ENCODE measurements at places on chromosomes 5 and 9.

- DNase-seq = no peak
Measured at GRCh38 chr9:91391412-91391811, 29.7 kb upstream of the AUH start.

- DNase-seq = no peak
Measured at GRCh38 chr9:126125177-126125576, 201.5 kb upstream of the MVB12B start.

- no peak for DNase-seq
Measured at GRCh38 chr9:130290291-130291181, 25.0 kb downstream of the HMCN2 start.

- DNase-seq = no peak
Measured at GRCh38 chr9:27210588-27210987, 86.4 kb downstream of the EQTN start.

GRCh38 chr5:171010086-171010485, 148.3 kb downstream of the RANBP17 start:
- DNase-seq = no peak

DNA sequence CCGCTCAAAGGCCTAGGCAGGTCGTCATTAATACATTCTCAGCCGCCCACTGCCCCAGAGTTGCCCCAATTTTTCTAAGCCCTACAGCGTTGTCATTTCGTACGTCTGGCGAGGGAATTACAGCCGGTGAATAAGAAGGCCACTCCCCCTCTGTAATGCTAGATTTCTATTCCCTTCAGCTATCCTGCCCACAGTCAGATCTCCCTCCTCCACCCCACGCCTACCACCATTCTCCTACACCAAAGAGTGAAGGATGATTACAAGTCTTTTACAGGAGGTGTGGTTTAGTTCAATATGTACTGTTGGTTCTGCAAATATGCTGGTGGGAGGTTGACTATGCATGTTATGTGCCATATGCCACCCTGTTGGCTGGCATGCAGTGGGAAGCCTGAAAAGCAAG, 83.7 kb upstream of the SMIM15 start:
- no peak for DNase-seq

DNA sequence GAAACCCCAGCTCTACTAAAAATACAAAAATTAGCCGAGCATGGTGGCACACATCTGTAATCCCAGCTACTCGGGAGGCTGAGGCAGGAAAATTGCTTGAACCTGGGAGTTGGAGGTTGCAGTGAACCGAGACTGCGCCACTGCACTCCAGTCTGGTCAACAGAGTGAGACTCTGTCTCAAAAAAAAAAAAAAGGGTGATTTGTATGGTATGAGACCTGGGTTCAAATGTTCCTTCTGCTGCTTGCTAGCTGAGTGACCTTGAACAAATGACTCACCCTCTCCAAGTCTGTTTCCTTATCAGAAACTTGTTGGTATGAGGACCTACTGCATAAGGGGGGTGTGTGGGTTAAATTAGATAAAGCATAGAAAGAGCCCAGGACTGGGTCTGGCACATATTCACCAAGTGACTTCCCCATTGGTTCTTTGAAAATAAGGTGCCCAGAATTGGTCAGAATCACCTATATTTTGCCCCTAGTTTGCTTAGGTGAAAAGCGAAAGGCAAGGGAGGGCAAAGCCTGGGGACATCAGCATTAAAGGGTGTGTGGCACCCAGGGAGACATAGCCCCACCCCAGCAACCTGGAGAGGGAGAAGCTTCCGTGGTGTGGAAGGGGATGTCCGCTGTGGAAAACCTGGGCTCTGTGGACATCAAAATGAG, 9.9 kb downstream of the SLC25A25 start:
- no peak for DNase-seq

DNA sequence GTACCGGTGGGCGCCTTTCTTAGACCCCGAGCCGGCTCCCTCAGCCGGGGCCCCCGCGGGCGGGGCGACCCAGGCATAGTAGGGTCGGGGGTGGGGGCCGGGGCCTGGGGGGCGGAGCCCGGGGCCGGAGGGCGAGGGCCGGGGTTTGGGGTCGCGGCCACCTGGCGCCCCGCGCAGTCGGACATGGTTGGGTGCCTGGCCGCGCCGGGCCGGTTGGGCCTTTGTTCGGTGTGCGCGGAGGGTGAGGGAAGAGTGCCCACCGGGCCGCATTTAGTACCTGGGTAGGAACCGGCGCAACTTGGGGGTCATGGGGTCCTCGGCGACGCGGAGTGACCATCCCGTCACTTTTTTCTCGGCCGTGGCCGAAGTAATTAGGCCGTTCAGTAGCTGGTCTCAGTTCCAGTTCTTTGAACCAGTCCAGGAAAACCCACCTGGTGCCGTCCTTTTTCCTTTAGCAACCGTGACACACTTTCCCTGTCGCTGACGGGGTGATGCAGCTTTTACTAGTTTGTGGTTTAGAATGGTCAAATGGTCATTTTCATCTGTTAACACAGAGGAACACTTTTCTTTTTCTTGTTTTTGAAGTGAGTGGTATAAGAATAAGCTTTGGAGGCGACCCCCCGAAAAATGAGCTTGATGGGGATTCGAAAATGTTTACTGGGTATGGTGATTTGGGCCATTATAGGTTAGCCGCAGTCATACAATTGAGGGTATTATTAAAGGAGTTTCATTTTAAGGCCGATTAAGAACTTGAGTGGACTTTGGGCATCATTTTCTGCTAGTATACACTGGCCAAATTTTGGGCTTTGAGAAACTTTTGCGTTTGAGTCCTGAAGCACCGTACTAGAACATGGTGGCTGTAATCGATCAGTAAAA, 589 bp downstream of the CKS2 start:
- DNase-seq = no peak

DNA sequence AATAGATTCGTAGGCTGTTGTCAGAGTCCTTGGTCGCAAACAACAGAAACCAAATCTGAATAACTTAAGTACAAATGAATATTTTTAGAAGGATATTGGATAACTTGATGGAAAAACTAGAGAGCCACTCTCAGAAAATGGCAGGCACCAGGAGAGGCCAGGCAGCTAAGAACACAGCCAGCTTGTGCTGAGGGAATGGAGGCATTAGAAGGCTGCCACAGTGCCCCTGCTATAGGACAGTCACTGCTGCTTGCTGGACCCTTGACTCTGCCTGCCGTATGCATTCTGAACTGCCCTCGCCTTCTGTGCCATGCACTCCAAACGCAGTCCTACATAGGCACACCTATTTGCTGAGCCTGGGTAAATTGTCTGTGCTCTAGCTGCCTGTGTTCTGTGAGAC, 78.6 kb downstream of the MAST4 start:
- no peak for DNase-seq

GRCh38 chr5:16593628-16594027, 23.2 kb downstream of the RETREG1 start:
- DNase-seq = no peak

DNA sequence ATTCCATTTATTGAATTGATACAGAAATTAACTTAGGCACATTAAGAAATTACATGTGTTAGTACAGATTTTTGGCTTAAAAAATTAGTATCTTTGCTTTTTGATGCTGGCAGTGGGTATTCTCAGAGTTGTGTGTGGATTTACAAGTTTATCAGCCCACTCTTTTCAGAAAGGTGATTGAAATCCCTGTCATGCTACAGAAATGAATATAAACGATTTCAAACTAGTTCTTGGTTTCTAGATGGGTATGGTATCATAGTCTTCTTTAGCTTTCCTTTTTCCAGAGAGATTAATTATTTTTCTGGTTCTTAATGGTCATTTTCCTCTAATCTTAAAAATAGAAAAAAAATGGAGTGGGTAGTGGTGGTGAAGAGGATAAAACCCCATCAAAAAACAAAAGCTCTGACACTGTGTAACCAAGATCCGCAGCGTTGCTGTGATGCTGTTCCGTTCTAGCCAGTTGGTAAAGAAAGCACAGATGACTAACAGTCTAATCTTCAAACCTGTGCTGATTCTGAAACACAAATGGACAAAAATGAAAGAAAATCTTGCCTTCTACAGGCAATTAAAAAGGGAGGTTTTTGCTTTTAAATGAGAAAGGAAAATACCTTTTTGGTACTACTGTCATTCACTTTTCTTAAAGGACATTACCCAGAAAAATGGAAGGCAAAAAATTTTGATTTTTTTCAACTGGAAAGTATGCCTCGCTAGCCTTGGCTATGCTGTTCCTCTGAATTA, 5.2 kb downstream of the LRRTM2 start:
- no peak for DNase-seq

- DNase-seq = no peak
Measured at GRCh38 chr5:141709699-141710267, 27.8 kb upstream of the ARAP3 start.

DNA sequence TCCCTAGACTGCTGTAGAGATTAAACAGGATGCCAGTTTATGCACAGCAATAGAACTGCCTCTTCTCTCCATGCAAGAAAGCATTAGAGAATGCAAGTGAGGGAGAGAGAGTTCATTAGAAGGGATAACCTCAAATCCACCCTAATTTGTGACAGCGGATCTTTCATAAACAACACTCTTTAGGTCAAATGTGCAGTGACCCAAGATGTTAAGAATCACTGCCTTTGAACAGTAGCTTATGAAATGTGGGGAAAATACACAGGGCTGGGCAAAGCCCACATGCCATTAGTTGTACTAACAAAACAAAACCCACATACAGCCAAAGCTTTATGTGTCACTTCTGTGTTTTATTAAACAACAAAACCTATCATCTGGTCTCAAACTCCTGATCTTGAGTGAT, 36.2 kb upstream of the POU4F3 start:
- no peak for DNase-seq

DNA sequence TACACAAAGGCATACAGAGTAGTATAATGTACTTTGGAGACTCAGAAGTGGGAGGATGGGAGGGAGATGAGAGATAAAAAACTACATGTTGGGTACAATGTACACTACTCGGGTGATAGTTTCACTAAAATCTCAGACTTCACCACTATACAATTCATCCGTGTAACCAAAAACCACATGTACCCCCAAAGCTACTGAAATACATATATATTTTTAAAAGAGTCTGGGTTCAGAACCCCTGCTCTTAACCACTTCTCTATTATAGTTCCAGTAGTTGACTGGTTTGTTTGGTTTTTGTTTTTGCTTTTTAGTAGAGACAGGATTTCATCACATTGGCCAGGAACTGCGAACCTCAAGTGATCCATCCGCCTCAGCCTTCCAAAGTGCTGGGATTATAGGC, 22.6 kb downstream of the SGTB start:
- DNase-seq = no peak

- no peak for DNase-seq
Measured at GRCh38 chr5:128693764-128694163, 155.7 kb upstream of the FBN2 start.

GRCh38 chr5:109917154-109917546, 227.4 kb downstream of the MAN2A1 start:
- no peak for DNase-seq

DNA sequence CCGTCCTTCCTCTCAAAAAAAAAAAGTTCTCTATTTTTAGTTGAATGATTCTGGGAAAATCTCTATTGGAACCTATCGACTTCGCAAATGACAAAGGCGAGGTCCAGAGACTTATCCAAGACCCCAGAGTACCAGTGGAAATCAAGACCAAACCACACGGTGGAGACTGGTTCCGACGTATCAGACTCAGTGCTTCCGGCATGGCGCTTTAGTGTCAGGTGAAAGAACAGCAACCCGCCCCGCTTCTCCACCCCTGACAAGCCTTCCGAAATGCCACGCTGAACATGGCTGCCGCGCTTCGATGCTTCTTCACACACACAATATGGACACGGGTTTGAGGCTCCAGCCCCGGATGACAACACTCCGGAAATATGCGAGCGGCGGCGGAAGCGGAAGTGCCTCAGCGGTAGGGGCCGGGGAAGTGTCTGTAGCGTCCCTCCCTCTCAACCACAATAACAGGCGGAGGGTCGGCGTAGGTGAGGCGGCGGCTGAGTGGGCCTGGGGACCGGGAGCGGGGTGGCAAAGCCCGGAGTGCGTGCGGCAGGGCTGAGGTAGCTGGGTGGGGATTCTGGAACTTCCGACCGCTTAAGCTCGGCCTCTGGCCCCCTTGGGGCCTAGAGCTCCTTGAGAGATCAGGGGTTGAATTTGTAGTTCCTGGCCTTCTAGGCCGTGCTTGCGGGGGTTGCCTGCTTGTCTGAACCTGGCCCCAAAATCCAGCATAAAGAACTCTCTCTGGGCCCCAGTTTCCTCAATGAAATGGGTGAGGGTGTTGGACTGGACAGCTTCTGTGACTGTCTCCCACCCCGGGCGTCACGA, at the start of gene FBXO38:
Gene FBXO38, plus strand, starts transcription at position 395 of the 816 bp plus-strand sequence. CDS start 10,819 bp downstream, outside the sequence.
- DNase-seq = peak; percentile 91

DNA sequence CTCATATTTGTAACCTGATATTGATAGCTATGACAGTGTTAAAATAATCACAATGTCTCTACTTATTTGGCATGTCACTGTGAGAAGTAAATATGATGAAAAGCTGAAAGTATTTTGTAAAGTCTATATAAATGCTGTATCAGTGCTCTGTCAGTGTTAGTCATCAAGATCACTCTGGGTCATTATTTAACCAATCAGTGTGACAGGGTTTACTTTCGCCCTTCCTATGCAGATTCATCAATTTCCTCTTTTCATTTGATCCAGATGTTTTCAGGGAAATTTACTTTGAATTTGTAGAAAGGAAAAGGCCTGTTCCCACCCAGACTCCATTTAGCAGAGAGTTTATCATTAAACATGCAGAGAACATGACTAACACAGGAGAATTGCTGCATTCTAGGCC, 9.9 kb upstream of the PCSK5 start:
- DNase-seq = no peak

- no peak for DNase-seq
Measured at GRCh38 chr5:66909364-66909763, 287.2 kb downstream of the CD180 start.

- no peak for DNase-seq
Measured at GRCh38 chr5:141703133-141703561, 21.1 kb upstream of the ARAP3 start.
